Cortex of kidney (tissue), 1 donor: ENCODE measurements at places on chromosomes 3 and 15.

DNA sequence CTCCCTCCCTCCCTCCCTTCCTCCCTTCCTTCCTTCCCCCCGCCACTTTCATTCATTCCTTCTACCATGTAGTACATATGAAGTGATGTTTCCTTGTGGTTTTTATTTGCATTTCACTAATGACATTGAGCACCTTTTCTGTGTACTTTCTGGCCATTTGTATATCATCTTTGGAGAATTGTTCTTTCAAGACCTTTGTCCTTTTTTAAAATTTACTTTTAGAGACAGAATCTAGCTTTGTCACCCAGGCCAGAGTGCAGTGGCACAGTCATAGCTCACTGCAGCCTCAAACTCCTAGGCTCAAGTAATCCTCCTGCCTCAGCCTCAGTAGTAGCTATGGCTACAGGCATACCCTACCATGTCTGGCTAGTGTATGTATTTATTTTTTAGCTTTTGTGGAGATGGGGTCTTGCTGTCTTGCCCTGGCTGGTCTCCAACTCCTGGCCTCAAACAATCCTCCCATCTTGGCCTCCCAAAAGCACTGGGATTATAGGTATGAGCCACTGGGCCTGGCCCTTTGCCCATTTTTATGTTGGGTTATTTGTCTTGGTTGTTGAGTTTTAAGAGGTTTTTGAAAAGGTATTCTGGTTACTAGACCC lies 42.0 kb upstream of the CTDSPL2 start:
- no peak for DNase-seq

GRCh38 chr3:61927332-61927731 lies 366.0 kb downstream of the PTPRG start:
- no peak for DNase-seq

DNA sequence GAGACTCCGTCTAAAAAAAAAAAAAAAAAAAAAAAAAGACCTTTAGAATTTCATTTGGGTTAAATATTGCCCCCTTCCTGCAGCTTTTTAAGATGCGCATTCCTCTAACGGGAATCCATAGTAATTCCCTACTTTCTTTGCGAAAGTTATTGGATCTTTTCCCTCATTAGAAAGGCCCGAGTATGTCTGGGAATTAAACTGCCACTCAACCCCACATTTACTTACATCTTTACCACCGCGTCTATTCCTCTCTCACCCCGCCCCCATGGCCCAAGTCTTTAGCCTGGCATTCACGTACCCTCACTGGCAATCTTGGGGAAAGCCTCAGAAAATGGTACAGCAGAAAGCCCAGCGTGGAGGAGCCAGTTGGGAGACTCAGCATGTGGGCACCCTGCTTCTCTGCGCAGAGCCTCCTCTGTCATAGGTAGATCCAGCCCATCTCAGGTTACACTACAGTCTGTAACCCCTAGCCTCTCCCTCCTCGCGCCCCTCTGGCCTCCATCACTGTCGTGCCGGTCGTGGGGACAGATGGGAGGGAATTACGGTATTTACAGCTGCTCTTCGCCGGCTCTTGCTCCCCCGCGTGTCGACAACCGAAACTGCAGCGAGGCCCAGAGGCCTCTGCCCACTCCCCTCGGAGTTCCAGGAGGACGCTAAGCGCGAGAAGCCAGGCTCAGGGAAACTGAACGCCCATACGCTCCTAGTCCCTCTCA lies 6.4 kb upstream of the ANKDD1A start:
- no peak for DNase-seq

DNA sequence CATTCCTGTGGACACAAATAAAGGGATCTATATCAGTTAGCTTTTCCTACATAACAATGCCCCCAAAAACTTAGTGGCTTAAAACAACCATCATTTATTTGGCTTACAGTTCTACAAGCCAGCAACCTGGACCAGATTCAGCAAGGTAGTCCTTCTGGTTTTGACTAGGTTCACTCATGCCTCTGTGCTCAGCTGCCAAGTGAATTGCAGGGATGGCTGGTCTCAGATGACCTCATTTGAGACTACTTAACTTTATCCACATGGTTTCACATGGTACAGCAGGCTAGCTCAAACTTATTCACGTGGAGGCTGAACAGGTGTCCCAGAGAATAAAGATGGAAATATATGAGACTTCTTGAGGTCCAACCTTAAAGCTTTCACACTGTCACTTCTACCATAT lies 119.3 kb upstream of the BFSP2 start:
- DNase-seq: no peak

GRCh38 chr3:23865595-23866396 lies 51.0 kb downstream of the NKIRAS1 start:
- DNase-seq: no peak
